ENCODE measurements at places on chromosomes 3 and 15. TPM values are rescaled to one million over a fixed set of nuclear protein-coding genes. Genes with fewer than 3 reads are reported as not detected.
A peak's percentile ranks its signal among the peaks of the same experiment; 100 is the strongest.

DNA sequence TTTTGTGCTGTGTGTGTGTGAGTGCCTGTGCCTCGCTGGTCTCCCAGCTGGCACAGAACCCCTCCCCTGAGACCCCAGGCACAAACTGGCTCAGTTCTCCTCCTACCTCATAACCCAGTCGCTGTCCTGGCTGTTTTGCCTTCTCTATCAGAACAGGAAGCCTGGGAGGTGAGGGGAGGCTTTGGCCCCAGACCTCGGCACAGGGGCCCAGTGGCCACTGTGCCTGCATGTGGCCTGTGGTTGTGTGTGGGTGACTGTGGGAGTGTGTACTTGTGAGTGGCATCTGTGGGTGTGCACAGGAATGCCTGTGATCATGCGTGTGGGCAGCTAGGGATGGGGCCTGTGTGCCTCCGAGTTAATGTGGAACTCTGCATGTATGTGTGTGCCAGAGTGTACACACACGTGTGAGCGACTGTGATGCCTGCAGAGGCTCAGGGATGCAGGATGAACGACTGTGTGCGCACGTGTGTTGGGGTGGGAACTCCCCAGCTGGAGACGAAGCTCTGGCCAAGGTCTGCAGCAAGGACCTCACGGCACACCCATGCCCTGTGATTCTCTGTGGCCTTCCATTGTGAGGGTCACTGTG, 32.3 kb downstream of the PSTPIP1 start:
- H3K36me3 ChIP-seq: no peaks in the 10 kb centered on the region
- H3K4me1 ChIP-seq: no peaks in the 10 kb centered on the region
- DNase-seq: no peak

SCAMP5 gene
- total RNA-seq: 0.97 TPM

DNA sequence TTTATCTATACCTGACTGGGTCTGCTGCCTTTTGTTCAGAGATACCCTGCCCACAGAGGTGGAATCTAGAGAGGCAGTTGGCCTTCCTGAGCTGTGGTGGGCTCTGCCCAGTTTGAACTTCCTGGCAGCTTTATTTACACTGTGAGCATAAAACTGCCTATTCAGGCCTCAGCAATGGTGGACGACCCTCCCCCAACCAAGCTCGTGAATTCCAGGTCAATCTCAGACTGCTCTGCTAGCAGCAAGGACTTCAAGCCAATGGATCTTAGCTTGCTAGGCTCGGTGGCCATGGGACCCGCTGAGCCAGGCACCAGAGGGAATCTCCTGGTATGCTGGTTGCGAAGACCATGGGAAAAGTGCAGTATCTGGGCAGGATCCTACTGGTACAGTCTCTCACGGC, 270.2 kb downstream of the CADM2 start:
- H3K4me1 ChIP-seq: no peaks in the 10 kb centered on the region
- no peaks in the 10 kb centered on the region for H3K27me3 ChIP-seq
- DNase-seq: no peak
- H3K4me3 ChIP-seq: no peak overlapping the region

DNA sequence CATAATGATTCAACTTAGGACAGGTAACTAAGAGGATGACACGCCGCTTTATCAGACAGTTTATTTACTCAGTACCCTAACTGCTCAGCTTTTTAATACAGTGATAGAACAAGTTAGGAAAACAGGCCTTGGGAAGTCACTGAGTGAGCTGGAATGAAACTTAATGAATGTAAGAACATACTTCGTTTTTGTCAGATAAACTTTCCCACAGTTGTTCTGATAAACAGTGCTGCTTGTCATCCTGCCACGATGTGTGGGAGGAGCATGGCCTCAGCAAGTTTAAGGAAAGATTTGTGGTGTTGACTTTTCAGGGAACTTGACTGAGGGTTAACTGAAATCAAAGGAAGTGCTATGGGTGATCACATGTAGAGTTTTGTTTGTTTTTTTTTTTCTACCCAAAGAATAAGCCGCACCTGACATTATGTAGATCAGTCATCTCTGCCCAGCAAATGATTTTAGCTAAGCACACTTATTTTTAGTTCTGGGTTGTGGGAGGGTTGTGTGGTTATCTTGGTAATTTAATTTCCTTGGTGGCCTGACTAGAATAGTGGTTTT, 5.6 kb upstream of the P2RY14 start:
- no peaks in the 10 kb centered on the region for H3K36me3 ChIP-seq
- H3K27ac ChIP-seq: no peak overlapping the region
- no peaks in the 10 kb centered on the region for H3K27me3 ChIP-seq
- no peak overlapping the region for H3K4me3 ChIP-seq

DNA sequence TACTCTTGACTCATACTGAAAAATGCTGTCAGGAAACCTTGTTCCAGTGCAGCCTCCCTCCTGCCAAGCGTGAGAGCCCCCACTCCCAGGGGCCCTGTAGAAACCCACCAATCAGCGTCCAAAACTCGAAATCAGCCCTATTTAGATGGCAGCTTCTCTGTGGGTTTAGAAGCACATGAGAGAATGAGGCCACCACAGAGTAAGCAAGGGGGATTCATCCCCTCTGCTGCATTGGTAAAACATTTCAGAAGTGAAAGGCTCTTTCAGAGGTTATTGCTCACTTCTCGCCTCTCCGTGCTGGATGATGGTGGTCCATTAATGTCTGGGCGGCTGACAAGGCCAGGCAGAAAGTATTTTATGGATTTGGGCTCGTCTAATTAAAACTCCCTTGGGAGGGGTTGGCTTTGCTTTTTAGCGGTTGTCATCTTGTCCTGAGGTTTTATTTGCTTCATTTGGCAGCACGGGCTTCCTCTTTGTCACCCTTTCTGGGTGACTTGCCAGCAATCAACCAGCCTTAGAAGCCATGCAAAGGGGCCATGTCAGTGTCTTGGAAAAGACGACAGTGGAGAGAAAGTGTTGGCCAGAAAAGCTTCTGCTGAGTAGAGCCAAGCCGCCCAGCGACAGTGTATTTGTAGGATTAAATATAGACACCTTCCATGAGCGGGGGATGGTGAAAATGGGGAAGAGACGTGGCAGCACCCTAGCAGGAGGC, 145.5 kb downstream of the ATP10A start:
- no peaks in the 10 kb centered on the region for H3K36me3 ChIP-seq
- DNase-seq: no peak

- H3K27me3 ChIP-seq: no peaks in the 10 kb centered on the region
- peak; percentile 40 for DNase-seq
- H3K4me1 ChIP-seq: peaks cover 45% of the 10 kb centered on the region
- H3K27ac ChIP-seq: peak overlapping the region; percentile 87
- peak overlapping the region; percentile 27 for H3K4me3 ChIP-seq
These were observed 101.1 kb downstream of the RYR3 start for GRCh38 chr15:33411596-33412540.

- no peaks in the 10 kb centered on the region for H3K4me1 ChIP-seq
- DNase-seq: no peak
- H3K27me3 ChIP-seq: peaks cover 1% of the 10 kb centered on the region
- H3K36me3 ChIP-seq: no peaks in the 10 kb centered on the region
- H3K27ac ChIP-seq: no peak overlapping the region
These were observed 103.1 kb downstream of the DGKG start for GRCh38 chr3:186258968-186259367.

P2RY14 gene
- 1.8 TPM for total RNA-seq

FRMD5 gene
- total RNA-seq: not detected

DNA sequence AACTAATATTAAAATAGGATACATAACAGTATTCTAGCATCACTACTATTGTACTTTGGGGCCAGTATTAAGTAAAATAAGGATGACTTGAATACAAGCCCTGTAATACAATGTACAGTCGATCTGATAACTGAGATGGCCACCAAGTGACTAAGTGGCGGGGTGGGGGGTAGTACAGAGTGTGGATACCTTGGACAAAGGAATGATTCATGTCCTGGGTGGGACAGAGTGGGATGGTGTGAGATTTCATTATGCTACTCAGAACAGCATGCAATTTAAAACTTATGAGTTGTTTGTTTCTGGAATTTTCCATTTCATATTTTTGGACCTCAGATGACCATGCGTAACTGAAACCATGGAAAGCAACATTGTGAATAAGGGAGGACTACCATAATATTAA, 46.0 kb downstream of the SLC7A14 start:
- no peak overlapping the region for H3K4me3 ChIP-seq
- DNase-seq: no peak
- H3K36me3 ChIP-seq: no peaks in the 10 kb centered on the region

GRCh38 chr15:95292785-95293450, 1037.6 kb upstream of the NR2F2 start:
- no peak for DNase-seq
- no peak overlapping the region for H3K4me3 ChIP-seq
- H3K36me3 ChIP-seq: no peaks in the 10 kb centered on the region

GRCh38 chr15:66839506-66840112, 137.6 kb downstream of the SMAD6 start:
- no peaks in the 10 kb centered on the region for H3K27me3 ChIP-seq
- DNase-seq: no peak
- H3K36me3 ChIP-seq: no peaks in the 10 kb centered on the region
- H3K27ac ChIP-seq: no peak overlapping the region

SCG5 gene
- 0.21 TPM for total RNA-seq

PEX5L gene
- not detected for total RNA-seq

GRCh38 chr3:196195664-196196265, 15.4 kb downstream of the ZDHHC19 start:
- H3K4me1 ChIP-seq: peaks cover 11% of the 10 kb centered on the region
- H3K27ac ChIP-seq: no peak overlapping the region
- DNase-seq: peak; percentile 48
- no peaks in the 10 kb centered on the region for H3K27me3 ChIP-seq
- no peaks in the 10 kb centered on the region for H3K36me3 ChIP-seq

DNA sequence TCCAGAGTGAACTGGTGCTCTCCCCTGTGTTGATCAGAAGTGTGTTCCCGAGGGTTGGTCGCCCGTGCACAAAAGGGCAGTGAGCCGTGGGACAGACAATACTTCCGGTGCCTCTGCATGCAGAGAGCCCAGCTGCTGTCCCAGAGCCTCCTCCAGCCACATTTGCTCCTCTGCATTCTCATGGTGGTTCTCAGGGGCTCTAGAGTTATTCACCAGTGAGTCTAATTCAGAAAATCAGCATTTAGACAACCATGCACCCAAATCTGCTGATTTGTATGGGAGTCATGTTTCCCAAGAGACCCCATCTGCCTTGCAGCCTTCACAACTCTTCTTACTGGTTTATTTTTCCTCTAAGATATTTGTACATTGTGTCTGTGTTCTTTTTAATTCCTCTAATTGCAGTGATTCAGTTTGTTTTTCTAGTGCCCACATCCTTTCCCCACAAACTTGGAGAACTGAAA, 107.0 kb upstream of the SPRED1 start:
- DNase-seq: peak; percentile 10
- no peak overlapping the region for H3K4me3 ChIP-seq
- H3K4me1 ChIP-seq: no peaks in the 10 kb centered on the region
- no peaks in the 10 kb centered on the region for H3K27me3 ChIP-seq

- no peaks in the 10 kb centered on the region for H3K4me1 ChIP-seq
- H3K27ac ChIP-seq: peak overlapping the region; percentile 59
- DNase-seq: no peak
- H3K36me3 ChIP-seq: no peaks in the 10 kb centered on the region
- peak overlapping the region; percentile 68 for H3K4me3 ChIP-seq
These were observed 41.7 kb upstream of the PRICKLE2 start for GRCh38 chr3:64266983-64267382.

DNA sequence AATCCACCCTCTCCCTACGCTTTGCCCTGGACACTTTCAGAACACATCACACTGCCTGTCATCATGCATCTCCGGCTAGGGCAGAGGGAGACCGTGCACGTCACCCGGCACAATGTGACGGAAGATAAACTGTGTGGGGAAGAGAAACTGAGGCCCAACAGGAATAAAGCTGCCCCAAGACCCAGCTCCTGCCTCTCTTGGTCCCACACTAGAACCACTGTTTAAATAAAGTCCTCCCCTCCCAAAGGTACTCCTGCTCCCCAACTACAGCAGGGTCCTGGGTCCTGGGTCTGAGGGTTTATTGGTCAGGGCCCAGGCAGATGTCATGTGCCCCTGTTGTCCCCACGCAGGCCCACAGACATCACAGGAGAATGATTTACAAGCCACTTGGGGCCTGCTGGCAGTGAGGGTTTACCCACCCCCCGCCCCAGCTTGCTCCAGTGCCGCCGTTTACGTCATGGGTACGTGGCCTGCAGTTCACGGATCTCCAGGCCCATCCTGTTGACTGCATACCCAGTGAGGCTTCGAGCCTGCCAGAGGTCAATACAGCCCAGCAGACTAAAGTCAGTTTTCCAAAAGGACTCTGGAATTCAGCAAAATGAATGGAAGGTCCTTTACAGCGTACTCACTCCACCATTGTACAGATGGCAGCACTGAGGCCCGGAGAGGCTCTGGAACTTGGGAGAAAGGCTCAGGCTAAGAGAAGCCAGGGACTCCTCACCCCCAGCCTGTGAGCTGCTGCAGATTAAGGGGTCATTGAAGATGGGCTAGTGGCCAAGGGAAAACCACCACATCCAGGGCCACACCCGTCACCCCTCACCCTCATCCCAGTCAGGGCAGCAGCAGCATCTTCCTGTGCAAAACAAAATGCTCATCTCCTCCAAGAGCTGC, 23.2 kb downstream of the ALS2CL start:
- no peak overlapping the region for H3K27ac ChIP-seq
- peak; percentile 35 for DNase-seq
- H3K27me3 ChIP-seq: no peaks in the 10 kb centered on the region
- no peaks in the 10 kb centered on the region for H3K4me1 ChIP-seq
- no peaks in the 10 kb centered on the region for H3K36me3 ChIP-seq

- DNase-seq: no peak
- H3K27ac ChIP-seq: no peak overlapping the region
- no peak overlapping the region for H3K4me3 ChIP-seq
- no peaks in the 10 kb centered on the region for H3K36me3 ChIP-seq
- H3K4me1 ChIP-seq: peaks cover 4% of the 10 kb centered on the region
These were observed 371.6 kb upstream of the ZNF385D start for GRCh38 chr3:22122567-22122966.

DNA sequence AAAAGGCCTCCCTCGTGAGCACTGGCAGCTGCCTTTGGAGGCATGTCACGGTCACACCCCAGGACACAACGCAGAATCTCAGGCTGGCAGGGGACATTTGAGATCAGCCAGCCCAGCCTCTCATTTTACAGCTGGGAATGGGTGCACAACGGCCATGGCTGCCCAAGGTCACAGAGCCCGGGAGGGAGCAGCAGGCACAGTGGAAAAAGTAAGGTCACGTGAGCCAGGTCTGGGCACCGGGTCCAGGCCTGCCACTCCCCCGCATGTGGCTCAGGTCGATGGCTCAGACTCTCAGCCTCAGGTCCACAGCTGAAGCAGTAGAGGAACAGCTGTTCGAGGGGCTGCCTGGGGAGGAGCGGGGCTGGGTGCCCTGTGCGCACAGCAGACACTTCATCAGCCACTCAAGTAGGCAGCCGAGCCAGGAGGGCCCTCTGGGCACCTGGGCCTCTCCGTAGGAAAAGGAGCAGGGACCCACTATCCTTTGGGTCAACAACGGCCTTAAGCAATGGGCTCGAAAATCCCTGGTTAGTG, 260.6 kb downstream of the GOLGA6L6 start:
- H3K27me3 ChIP-seq: no peaks in the 10 kb centered on the region
- DNase-seq: no peak
- no peak overlapping the region for H3K4me3 ChIP-seq
- no peaks in the 10 kb centered on the region for H3K4me1 ChIP-seq

Measured in psoas muscle (tissue), 8 donors.